Stimulated activated CD4-positive, alpha-beta T cell treated with anti-CD3 and anti-CD28 coated beads, Interleukin-1b, Interleukin-23, amount 100 ng/mL, for 48 hours (primary cell): ENCODE measurements at places on chromosomes 1 and 21.

GRCh38 chr21:45998871-45999580, 17.5 kb downstream of the COL6A1 start:
- no peak for DNase-seq

GRCh38 chr1:219541946-219542345, 71.0 kb downstream of the ZC3H11B start:
- no peak for DNase-seq

GRCh38 chr1:59034925-59035324, 251.1 kb upstream of the JUN start:
- no peak for DNase-seq

DNA sequence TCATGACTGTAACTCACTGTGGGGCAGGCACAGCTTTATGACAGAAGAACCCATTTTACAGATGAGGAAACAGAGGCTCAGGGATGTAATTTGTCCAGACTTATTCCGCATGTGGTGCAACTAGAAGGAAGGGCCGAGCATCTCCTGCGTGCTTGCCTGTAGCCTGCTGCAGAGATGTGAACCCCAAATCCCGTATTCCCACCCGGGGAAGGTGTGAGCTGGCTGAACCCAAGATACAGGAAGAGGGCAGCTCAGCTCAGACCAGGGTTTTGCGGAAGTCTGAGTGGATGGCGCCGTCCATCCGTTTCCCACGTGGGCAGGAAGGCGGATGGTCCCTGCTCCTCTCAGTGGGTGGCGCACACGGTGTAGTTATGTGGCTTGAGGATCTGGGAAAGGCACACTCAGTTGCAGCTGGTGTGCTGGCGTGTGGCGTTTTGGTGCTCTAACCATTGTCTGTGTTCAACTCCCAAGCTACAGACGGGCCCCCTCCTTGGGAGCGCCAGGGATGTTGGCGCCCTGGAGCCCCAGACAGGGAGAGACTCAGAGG, 1.2 kb downstream of the CROCC start:
- no peak for DNase-seq

GRCh38 chr1:2400950-2401649, 9.5 kb downstream of the RER1 start:
- DNase-seq: no peak

- DNase-seq: no peak
Measured at GRCh38 chr21:41074396-41075184, 93.4 kb upstream of the BACE2 start.

GRCh38 chr1:182229451-182229850, 162.1 kb downstream of the GLUL start:
- DNase-seq: no peak

- no peak for DNase-seq
Measured at GRCh38 chr21:41956926-41957729, 3.3 kb upstream of the C2CD2 start.

DNA sequence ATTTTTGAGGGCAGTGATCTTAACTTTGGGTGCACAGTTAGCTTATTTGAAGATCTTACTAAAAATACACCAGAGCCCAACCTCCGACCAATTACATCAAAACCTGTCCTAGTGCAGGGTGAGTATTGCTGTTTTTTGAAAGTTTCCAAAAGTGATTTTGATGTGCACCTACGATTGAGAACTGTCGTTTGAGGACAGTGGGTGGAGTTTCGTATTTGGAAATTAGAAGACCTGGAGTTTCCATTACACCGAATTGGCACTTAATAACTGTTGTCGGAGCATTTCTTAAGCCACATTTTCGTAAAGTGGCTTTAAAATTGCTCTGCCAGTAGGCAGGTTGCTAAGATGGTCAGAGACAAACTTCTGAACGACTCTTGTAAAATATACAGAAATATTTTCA, 1.1 kb downstream of the SOD1 start:
- DNase-seq: no peak

DNA sequence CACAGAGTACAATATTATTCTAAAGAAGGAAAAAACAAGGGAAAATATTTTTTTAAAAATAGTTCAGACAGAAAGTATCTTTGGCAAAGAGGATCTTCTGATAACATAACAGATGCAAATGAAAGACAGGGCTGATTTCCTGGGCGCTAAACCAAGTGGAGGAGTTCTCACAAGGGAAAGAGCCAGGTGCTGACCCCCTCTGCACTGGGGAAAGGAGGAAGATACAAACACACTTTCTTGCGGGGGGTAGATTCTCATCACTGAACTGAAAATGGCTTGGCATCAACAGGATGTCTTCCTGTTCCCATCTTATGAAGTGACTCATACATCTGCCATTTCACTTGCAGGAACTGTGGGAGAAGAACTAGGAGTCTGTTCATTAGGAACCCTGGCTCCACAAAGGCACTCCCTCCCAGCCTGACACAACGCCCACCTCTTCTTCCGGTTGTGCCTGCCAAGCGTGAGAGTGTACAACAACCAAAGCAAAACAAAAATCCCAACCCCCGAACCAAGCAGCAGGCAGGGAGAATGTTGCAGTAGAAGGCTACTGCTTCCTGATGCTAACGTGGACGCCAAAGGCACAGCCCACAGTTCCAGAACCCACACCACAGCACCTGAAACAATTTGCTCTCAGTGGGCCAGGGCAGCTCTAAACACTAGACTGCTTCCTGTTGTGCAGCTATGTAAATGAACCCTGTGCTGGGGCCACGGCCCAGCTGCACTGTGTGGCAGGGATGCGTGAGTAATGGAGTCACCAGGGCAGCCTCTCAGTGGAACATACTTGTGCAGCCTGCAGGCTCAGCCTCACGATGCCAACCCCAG, 51.0 kb downstream of the GADD45A start:
- peak; percentile 60 for DNase-seq

GRCh38 chr1:18875107-18875795, 15.8 kb upstream of the TAS1R2 start:
- DNase-seq: peak; percentile 77

GRCh38 chr1:37723072-37723389, 30.7 kb downstream of the CDCA8 start:
- DNase-seq: no peak

DNA sequence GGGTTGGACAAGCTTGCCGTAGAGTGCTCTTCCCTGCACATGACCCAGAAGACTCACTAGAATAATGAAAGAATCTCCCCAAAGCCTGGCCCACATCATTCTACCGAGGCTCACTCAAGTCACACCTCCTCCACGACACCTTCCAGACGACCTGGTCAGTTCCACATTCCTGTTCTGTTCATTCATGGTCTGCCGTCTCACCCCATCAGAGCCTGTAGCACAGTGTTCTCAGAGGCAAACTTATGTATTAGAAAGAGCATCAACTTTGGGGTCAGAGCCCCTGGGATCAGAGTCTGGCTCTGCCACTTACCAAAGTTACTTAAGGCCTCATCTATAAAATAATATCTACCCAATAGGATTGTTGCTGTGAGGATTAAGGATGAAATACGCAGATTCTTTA, 7.5 kb downstream of the OLFML3 start:
- no peak for DNase-seq

- DNase-seq: no peak
Measured at GRCh38 chr1:248421384-248421783, 18.5 kb downstream of the OR2T1 start.

- no peak for DNase-seq
Measured at GRCh38 chr1:204283711-204284651, 70.2 kb upstream of the GOLT1A start.

DNA sequence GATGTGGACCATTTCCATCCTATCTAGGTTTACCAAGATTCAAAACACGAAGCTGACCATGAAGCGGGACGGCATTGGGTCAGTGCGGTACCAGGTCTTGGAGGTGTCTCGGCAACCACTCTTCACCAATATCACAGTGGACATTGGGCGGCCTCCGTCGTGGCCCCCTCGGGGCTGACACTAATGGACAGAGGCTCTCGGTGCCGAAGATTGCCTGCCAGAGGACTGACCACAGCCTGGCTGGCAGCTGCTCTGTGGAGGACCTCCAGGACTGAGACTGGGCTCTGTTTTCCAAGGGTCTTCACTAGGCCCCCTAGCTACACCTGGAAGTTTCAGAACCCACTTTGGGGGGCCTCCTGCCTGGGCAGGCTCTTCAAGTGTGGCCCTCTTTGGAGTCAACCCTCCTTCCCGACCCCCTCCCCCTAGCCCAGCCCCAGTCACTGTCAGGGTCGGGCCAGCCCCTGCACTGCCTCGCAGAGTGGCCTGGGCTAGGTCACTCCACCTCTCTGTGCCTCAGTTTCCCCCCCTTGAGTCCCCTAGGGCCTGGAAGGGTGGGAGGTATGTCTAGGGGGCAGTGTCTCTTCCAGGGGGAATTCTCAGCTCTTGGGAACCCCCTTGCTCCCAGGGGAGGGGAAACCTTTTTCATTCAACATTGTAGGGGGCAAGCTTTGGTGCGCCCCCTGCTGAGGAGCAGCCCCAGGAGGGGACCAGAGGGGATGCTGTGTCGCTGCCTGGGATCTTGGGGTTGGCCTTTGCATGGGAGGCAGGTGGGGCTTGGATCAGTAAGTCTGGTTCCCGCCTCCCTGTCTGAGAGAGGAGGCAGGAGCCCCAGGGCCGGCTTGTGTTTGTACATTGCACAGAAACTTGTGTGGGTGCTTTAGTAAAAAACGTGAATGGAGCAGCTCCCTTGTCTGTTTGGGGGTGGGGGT, 864 bp upstream of the CCDC24 start:
- no peak for DNase-seq

DNA sequence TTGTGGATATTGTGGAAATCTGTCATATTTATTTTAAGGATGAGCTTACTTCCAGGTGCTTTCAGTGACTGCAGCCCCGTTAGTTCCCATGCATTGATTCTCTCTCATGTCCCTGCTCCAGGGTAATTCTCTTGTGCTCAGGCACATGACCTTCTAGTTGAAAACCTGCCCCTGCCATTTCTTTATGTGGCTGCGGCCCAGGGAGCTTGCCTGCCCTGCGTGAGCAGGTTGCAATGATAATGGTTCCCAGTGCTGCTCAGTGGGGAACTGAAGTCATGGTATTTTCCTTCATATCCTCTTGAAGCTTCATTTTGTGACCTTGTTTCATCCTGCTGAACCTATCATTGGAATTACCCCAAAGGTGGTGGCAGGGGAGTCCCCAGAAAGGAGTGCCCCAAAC, 229.8 kb downstream of the DISC1 start:
- DNase-seq: no peak

GRCh38 chr1:159862557-159862956, at the start of gene VSIG8:
VSIG8 (minus strand) TSS chr1:159862657; CDS start chr1:159862521, 136 bp downstream.
- no peak for DNase-seq

- DNase-seq: no peak
Measured at GRCh38 chr1:30272277-30273020, 450.9 kb downstream of the MATN1 start.

DNA sequence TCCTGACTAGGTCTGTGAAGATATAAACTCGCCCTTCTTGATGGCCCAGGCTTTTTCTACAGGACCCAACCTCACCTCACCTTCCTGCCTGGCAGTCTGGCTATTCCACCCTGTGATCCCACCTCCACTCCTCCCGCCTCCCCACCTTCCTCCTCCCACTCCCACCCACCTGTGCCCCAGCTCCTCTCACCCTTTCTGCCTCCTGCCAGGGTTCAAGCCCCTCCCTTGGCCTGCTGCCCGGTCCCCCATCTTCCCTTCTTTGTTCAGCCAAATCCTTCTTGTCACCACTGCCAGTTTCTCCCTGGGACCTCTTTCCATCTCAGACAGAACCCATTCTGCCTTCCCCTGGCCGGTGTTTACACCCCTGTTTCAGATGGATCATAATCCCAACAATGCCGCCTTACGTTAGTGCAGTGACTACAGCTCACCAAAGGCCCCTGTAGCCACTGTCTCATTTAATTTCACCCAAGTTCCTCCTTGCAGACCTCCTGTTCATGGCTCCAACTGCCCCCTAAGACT, 127.5 kb upstream of the EDN2 start:
- no peak for DNase-seq

- no peak for DNase-seq
Measured at GRCh38 chr1:46043458-46044017, 88.9 kb downstream of the PIK3R3 start.
